ENCODE measurements at places on chromosomes 12 and 14.

GRCh38 chr12:2795291-2796186 lies 769 bp downstream of the FKBP4 start:
- H3K4me3 ChIP-seq, result peak overlapping the region; percentile 85
- no peaks in the 10 kb centered on the region for H3K36me3 ChIP-seq
- H3K4me1 ChIP-seq, result peaks cover 12% of the 10 kb centered on the region

DNA sequence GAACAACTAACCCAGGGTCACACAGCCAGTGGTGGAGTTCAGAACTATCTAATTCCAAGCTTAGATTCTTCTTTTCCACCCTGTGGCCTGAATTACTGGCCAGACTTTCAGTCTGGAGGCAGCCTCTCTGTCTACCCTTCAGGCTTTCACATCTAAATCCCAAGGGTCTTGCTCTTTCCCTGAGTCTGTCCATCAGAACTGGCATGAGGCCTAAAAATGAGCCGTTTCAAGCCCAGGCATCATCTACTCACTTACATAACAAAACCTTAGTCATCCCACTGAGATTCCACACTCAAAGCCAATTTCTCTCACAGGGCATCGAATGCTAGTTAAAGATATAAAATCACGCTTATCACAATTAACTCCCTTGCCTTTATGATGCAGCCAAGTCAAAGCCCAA lies 1.3 kb upstream of the PTGDR start:
- H3K36me3 ChIP-seq, result no peaks in the 10 kb centered on the region
- H3K27me3 ChIP-seq, result no peaks in the 10 kb centered on the region
- H3K27ac ChIP-seq, result no peak overlapping the region
- H3K4me1 ChIP-seq, result peaks cover 5% of the 10 kb centered on the region

GRCh38 chr12:59453475-59453874 lies 142.4 kb upstream of the SLC16A7 start:
- no peaks in the 10 kb centered on the region for H3K27me3 ChIP-seq
- H3K4me1 ChIP-seq, result no peaks in the 10 kb centered on the region
- DNase-seq, result no peak
- no peaks in the 10 kb centered on the region for H3K36me3 ChIP-seq

DNA sequence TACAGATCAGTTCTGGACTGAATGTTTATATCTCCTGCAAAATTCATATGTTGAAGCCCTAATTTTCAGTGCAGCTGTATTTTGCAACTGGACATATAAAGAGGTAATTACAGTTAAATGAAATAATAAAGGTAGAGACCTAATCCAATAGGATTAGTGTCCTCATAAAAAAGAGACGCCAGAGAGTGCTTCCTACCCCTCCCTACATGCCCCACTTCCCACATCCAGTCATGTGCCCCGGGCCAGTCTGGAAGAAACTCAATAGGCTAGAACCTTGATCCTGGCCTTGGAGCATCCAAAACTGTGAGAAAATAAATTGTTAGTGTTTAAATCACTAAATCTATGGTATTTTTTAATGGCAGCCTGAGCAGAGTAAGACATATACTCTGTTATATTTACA lies 172.3 kb downstream of the ALG10B start:
- H3K4me3 ChIP-seq, result no peak overlapping the region
- H3K27ac ChIP-seq, result no peak overlapping the region
- no peaks in the 10 kb centered on the region for H3K27me3 ChIP-seq
- no peak for DNase-seq
- no peaks in the 10 kb centered on the region for H3K4me1 ChIP-seq

GRCh38 chr14:92613008-92613658 lies 99.6 kb downstream of the RIN3 start:
- H3K27ac ChIP-seq, result no peak overlapping the region
- H3K4me1 ChIP-seq, result no peaks in the 10 kb centered on the region
- no peak overlapping the region for H3K4me3 ChIP-seq
- H3K36me3 ChIP-seq, result no peaks in the 10 kb centered on the region
- H3K27me3 ChIP-seq, result no peaks in the 10 kb centered on the region

- no peaks in the 10 kb centered on the region for H3K27me3 ChIP-seq
- peak; percentile 78 for DNase-seq
- no peak overlapping the region for H3K4me3 ChIP-seq
- no peaks in the 10 kb centered on the region for H3K36me3 ChIP-seq
Observed at GRCh38 chr14:93008381-93008780, 85.4 kb downstream of the CHGA start.

- H3K36me3 ChIP-seq, result no peaks in the 10 kb centered on the region
- H3K4me1 ChIP-seq, result no peaks in the 10 kb centered on the region
- no peak for DNase-seq
- H3K27ac ChIP-seq, result no peak overlapping the region
Observed at GRCh38 chr12:112815589-112816321, 24.2 kb downstream of the RPH3A start.

DNA sequence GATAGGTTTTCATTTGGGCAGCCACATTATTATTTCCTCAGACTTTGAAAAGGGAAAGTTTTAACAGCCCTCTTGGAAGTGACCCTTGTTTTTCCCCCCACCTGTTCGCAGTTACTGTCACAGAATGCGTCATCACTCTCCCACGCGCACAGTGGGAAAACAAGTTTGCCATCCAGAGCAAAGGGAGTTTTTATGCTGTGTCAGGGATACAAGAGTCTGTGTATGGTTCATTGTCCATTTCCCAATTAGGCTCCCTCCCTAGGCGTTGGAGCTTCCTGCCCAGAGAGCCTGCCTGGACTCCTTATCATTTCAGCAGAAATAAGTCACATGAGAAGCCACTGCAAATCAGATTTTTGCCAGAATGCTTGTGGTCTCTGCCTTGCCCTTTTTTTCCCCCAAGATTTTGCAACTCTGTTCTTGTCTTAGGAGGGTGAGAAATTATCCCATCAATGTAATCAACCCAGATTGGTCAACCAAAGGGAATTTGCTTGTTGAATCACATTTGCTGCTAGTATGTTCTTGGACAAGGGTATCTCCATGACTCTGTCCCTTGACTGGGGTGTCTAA lies 104.1 kb downstream of the IGF1 start:
- H3K4me1 ChIP-seq, result no peaks in the 10 kb centered on the region
- no peak overlapping the region for H3K4me3 ChIP-seq
- H3K27ac ChIP-seq, result no peak overlapping the region

DNA sequence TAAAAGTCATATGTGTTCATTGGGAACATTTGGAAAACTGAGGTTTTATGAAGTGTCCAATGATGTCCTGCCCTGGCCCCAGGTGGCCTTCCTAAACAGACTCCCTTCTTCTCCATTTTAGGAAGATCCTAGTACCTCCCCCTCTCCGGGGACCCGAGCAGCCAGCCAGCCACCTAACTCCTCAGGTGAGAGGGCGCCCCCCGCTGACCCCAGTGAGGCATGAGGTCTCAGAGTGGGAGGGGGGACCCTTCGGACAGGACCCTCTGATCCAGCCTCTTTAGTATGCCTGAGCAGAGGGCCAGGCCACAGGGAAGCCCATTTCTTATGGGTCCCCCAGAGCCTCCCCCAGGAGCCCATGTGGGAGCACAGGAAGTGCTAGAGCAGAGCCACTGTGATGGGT lies 23.7 kb downstream of the DEGS2 start:
- H3K27me3 ChIP-seq, result no peaks in the 10 kb centered on the region
- H3K36me3 ChIP-seq, result no peaks in the 10 kb centered on the region
- H3K4me3 ChIP-seq, result no peak overlapping the region
- H3K27ac ChIP-seq, result no peak overlapping the region
- no peak for DNase-seq

DNA sequence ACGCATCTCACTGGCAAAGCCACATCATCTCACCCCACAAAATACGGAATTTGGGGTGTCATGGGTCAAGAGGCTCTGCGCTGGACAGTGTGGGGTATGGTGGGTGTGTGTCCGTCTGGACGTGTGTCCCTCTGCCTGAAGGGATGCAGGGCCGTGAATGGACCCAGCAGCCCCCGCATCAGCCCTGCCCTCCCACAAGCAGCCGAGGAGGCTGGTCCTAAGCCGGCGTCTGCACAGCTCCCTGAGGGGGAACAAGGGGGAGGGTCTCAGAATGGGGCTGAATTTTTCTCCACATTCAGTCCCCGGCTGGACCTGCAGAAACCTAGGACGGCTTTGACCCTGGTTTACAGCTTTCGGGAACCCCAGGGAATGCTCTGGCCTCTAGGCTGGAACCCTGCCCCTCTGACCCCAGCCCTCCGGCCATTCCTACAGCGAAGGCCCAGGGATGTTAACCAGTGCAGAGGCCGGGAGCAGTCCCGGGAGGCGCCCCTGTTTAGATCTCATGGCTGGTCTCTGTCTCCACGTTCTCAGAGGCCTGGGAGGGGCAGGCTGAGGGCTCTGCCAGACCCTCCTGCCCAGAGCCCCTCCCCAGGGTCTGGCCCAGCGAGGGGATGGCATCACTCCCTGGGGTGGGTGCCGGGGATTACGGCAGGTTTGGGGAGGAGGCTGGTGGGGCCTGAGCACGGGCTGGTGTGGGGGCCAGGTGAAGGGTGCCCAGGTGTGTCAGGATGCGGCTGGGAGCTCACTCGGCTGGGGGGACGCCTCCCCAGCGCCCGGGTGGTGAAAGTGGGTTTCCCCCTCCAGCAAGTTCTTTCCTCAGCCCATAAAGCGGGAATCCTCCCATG lies 156.5 kb upstream of the C14orf180 start:
- H3K4me1 ChIP-seq, result peaks cover 12% of the 10 kb centered on the region
- H3K27me3 ChIP-seq, result no peaks in the 10 kb centered on the region

GRCh38 chr14:105193916-105194782 lies 13.0 kb upstream of the NUDT14 start:
- H3K27ac ChIP-seq, result no peak overlapping the region
- H3K4me3 ChIP-seq, result no peak overlapping the region
- no peaks in the 10 kb centered on the region for H3K4me1 ChIP-seq
- H3K36me3 ChIP-seq, result no peaks in the 10 kb centered on the region

- H3K4me3 ChIP-seq, result no peak overlapping the region
- H3K4me1 ChIP-seq, result no peaks in the 10 kb centered on the region
- H3K27me3 ChIP-seq, result no peaks in the 10 kb centered on the region
- no peak for DNase-seq
Observed at GRCh38 chr12:70598467-70599193, 38.6 kb downstream of the PTPRB start.

- H3K4me3 ChIP-seq, result no peak overlapping the region
- H3K36me3 ChIP-seq, result no peaks in the 10 kb centered on the region
- peaks cover 3% of the 10 kb centered on the region for H3K4me1 ChIP-seq
Observed at GRCh38 chr14:61585598-61586543, 109.4 kb upstream of the HIF1A start.

DNA sequence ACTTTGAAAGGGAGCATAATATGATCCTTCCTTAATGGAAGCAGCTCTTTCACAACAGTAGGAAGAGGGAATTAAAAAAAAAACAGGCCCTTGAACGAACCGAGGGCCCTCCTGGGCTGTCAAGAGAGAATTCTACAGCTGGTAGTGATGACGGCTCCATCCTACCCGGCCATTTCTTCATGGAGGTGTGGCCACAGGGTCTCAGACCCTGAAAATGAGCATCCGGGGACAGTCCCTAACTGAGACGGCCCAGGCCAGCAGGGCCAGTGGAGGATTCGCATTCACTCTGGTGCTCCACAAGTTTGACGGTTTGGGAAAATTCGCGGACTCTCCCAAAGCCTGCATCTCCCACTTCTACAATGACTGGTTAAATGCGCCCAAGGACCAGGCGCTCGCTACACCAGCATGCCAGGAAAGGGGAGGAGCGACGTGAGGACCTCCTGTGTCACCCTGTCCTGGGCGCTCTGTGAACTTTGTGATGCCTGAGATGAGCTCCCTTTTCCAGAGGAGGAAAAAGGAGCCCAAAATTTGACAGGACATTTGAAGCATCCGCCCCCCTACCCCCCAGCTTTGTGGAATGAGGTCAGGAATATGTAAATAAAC lies 66.8 kb downstream of the BCL11B start:
- H3K27me3 ChIP-seq, result no peaks in the 10 kb centered on the region
- DNase-seq, result no peak
- H3K27ac ChIP-seq, result no peak overlapping the region
- no peaks in the 10 kb centered on the region for H3K4me1 ChIP-seq
- no peaks in the 10 kb centered on the region for H3K36me3 ChIP-seq

GRCh38 chr12:63023926-63024325 lies 89.0 kb upstream of the PPM1H start:
- no peaks in the 10 kb centered on the region for H3K36me3 ChIP-seq
- no peak for DNase-seq
- no peaks in the 10 kb centered on the region for H3K4me1 ChIP-seq
- H3K4me3 ChIP-seq, result no peak overlapping the region

GRCh38 chr14:69055125-69055524 lies 76.0 kb upstream of the ACTN1 start:
- H3K27me3 ChIP-seq, result no peaks in the 10 kb centered on the region
- no peak overlapping the region for H3K4me3 ChIP-seq
- H3K36me3 ChIP-seq, result no peaks in the 10 kb centered on the region

- no peaks in the 10 kb centered on the region for H3K27me3 ChIP-seq
- H3K4me1 ChIP-seq, result peaks cover 5% of the 10 kb centered on the region
- H3K4me3 ChIP-seq, result peak overlapping the region; percentile 97
Observed at GRCh38 chr12:120495186-120495730, 655 bp upstream of the DYNLL1 start.

DNA sequence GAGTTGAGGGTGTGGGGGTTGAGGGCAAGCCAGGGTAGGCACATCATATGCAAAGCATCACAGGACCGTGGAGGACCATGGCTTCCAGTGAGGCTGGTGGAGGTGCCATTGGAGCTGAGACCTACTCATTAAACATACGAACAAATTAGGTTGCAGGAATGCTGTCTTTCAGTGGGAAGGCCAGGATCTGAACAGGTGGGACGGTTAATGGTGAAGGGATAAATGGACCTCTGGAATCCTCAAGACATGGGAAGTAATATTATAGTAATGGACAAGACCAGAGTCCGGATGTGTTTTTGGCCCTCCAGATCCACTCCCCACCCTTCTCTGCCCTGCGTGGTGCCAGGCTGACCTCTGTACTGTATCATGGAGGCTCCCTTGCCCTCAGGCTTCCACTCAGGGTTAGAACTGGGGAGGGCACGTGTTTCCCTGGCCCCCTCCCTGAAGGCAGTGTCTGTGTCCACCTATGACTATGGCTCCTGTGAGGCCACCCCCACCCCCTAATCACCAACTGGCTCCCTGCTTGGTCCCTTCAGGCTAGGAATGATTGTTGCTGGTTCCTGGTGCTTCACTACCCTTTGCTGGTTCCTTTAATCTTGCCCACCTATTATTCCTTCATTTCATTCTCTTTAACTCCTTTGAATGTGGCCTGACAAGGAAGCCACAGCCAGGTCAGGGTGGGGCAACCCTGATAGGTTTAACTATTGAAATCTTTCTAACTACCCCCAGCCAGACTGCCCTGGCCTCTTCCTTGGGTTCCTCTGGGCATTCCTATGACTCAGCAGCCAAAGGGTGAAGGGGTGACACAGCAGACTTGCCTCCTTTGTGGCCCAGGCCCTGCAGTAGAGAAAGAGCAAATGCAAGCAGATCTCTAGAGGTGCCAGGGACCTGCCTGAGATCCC lies 10.7 kb downstream of the DHRS2 start:
- H3K27me3 ChIP-seq, result no peaks in the 10 kb centered on the region
- DNase-seq, result no peak
- no peak overlapping the region for H3K27ac ChIP-seq
- peaks cover 2% of the 10 kb centered on the region for H3K4me1 ChIP-seq

All from ovary (tissue), 10 donors.